ENCODE measurements at places on chromosomes 1 and 21. TPM values are rescaled to one million over a fixed set of nuclear protein-coding genes. Genes with fewer than 3 reads are reported as not detected.

The TNFRSF18 gene
- not detected for total RNA-seq

GRCh38 chr21:46035809-46036695, 54.5 kb downstream of the COL6A1 start:
- no peaks in the 10 kb centered on the region for H3K4me1 ChIP-seq
- H3K36me3 ChIP-seq: no peaks in the 10 kb centered on the region
- no peak for DNase-seq

GRCh38 chr1:9424261-9424660, 115.0 kb upstream of the SLC25A33 start:
- H3K27me3 ChIP-seq: no peaks in the 10 kb centered on the region
- H3K36me3 ChIP-seq: no peaks in the 10 kb centered on the region
- H3K4me1 ChIP-seq: peaks cover under 1% of the 10 kb centered on the region
- H3K4me3 ChIP-seq: no peak overlapping the region

- H3K4me3 ChIP-seq: no peak overlapping the region
- H3K27ac ChIP-seq: no peak overlapping the region
- DNase-seq: no peak
- no peaks in the 10 kb centered on the region for H3K27me3 ChIP-seq
These were observed 670.2 kb upstream of the CXADR start for GRCh38 chr21:16842696-16843035.
